ENCODE measurements at places on chromosomes 1 and 21.

- DNase-seq: no peak
Measured at GRCh38 chr1:189409774-189410173, 1067.9 kb downstream of the BRINP3 start.

- DNase-seq: no peak
Measured at GRCh38 chr1:166062421-166063070, 104.3 kb downstream of the FAM78B start.

GRCh38 chr1:218942431-218942830, 231.2 kb upstream of the LYPLAL1 start:
- DNase-seq: no peak

- DNase-seq: no peak
Measured at GRCh38 chr1:209411491-209411929, 172.0 kb upstream of the CAMK1G start.

GRCh38 chr1:214010197-214010573, 22.4 kb downstream of the PROX1 start:
- no peak for DNase-seq

- no peak for DNase-seq
Measured at GRCh38 chr1:26158908-26159742, at the start of gene FAM110D. Gene FAM110D, plus strand, starts transcription at chr1:26159079. Its CDS starts 2,213 bp downstream, at chr1:26161292.
